ENCODE measurements at places on chromosomes 16 and 17. TPM values are rescaled to one million over a fixed set of nuclear protein-coding genes. Genes with fewer than 3 reads are reported as not detected.
A peak's percentile ranks its signal among the peaks of the same experiment; 100 is the strongest.

Gene DHRS7C
- total RNA-seq = not detected

Gene CANT1
- total RNA-seq = 160 TPM

Gene MYCBPAP
- total RNA-seq = 2.2 TPM

Gene GPR179
- total RNA-seq = 0.03 TPM

DNA sequence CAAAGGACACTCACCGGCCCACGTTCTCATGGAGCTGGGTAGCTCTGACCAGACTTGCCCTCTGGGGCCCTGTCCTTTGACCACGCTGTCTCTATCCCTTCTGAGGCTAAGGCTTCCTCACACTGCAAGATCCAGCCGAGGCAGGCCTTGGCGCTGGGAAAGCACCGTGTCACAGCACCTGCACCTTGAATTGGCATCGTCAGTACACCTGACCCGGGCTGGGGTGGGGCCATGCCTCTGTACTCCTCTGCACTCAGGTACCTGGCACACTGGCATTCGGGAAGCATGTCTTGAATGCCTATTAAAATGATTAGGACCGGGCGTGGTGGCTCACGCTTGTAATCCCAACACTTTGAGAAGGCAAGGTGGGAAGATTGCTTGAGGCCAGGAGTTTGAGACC is 6.0 kb downstream of the TBC1D24 start:
- peaks cover 13% of the 10 kb centered on the region for H3K4me1 ChIP-seq
- no peaks in the 10 kb centered on the region for H3K36me3 ChIP-seq
- H3K27me3 ChIP-seq = no peaks in the 10 kb centered on the region
- no peak overlapping the region for H3K4me3 ChIP-seq
- no peak for DNase-seq

DNA sequence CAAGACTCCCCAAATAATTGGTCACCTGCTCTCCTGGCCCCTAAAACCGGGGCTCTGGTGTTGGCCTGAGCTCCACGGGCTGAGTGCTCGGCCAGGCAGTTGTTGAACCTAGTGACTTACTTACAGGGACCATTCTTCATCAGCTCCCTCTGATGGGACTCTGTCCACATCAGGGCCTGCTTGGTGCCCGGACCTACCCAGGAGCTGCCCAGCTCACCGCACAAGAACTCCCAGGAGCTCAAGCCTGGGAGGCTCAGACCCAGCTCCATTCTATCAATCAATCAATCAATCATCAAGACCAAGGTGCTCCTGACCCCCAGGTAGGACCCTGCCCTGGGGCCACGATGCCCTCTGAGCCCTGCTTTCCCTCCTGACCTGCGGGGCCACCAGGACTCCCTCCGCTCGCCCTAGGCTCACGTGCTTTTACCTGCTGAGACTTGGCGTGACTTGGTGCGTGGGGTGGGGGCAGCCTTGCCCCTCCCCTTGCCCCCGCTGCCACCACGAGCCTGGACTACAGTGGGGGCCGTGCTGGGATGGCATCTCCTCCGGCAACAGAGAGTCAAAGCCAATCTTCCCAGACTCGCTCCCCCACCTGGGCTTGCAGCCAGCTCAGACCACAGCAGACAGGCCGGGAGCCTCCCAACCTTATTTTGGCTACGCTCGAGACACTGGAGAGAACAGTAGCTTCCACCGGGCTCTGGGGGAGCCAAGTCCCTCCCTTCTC is 15.7 kb downstream of the IL34 start:
- H3K36me3 ChIP-seq = no peaks in the 10 kb centered on the region
- no peak for DNase-seq
- no peak overlapping the region for H3K4me3 ChIP-seq
- H3K27ac ChIP-seq = no peak overlapping the region
- H3K4me1 ChIP-seq = no peaks in the 10 kb centered on the region
- H3K27me3 ChIP-seq = no peaks in the 10 kb centered on the region

GRCh38 chr16:922051-922450 is 48.7 kb downstream of the LMF1 start:
- H3K4me3 ChIP-seq = no peak overlapping the region
- no peaks in the 10 kb centered on the region for H3K27me3 ChIP-seq
- H3K36me3 ChIP-seq = no peaks in the 10 kb centered on the region
- no peak overlapping the region for H3K27ac ChIP-seq
- no peak for DNase-seq
- H3K4me1 ChIP-seq = no peaks in the 10 kb centered on the region

GRCh38 chr17:61247439-61247838 is 152.2 kb upstream of the TBX2 start:
- H3K4me3 ChIP-seq = no peak overlapping the region
- DNase-seq = no peak
- peak overlapping the region; percentile 62 for H3K27ac ChIP-seq
- no peaks in the 10 kb centered on the region for H3K27me3 ChIP-seq
- no peaks in the 10 kb centered on the region for H3K36me3 ChIP-seq

DNA sequence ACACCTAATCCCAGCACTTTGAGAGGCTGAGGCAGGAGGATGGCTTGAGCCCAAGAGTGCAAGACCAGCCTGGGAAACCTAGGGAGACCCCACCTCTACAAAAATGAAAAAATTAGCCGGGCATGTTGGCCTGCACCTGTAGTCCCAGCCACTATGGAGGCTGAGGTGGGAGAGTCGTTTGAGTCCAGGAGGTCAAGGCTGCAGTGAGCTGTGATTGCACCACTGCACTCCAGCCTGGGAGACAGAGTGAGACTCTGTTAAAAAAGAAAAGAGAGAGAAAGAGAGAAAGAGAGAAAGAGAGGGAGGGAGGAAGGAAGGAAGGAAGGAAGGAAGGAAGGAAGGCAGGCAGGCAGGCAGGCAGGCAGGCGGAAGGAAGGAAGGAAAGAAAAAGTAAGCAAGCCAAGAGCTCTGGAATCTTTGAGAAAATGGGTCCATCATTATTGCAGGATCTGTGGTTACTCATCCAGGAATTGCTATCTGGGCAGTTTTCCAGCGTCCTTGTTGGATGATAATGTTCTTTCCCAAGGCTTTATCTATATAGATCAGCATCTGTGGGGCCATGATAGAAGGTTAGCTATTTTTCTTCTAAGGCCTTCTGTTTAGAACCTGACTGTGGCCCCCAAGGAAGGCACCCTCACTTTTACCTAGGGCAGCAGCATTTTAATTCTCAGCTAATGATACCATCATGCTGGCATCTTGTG is 533.2 kb upstream of the CDH5 start:
- no peaks in the 10 kb centered on the region for H3K4me1 ChIP-seq
- no peak overlapping the region for H3K27ac ChIP-seq
- H3K4me3 ChIP-seq = no peak overlapping the region
- no peak for DNase-seq
- H3K27me3 ChIP-seq = no peaks in the 10 kb centered on the region
- H3K36me3 ChIP-seq = no peaks in the 10 kb centered on the region
